ENCODE measurements at places on chromosomes 3 and 15.

DNA sequence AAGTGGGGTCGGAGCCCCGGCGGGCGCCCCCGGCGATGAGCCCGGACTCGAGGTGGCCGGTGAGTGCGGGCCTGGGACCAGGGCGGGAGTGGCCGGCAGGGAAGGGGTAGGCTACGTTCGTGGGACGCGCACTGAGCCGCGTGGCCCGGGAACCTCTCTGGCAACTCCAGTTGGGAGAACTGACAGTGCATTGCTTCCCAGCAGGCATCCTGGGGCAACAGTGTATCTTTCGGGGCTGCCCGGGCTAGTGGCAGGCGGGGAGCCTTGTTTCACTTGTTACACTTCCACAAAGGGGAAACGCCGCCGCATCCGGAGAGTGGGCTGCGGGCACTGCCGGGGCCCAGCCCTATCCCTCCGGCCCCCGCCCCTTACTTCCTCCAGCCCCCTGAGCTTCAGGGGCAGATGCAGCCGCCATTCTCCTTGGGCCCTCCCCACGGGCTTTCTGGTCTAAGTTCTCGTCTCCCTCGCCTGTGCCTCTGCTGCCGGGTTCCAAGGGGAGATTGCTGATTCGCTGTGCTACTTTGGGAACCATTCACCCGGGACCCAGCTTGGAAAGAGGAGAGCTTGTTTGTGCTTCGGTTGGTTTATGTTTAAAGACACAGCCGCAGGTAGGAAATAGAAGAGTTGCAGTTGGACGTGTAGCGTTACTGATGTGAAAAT is 675 bp downstream of the BRPF1 start:
- DNase-seq = peak; percentile 26

DNA sequence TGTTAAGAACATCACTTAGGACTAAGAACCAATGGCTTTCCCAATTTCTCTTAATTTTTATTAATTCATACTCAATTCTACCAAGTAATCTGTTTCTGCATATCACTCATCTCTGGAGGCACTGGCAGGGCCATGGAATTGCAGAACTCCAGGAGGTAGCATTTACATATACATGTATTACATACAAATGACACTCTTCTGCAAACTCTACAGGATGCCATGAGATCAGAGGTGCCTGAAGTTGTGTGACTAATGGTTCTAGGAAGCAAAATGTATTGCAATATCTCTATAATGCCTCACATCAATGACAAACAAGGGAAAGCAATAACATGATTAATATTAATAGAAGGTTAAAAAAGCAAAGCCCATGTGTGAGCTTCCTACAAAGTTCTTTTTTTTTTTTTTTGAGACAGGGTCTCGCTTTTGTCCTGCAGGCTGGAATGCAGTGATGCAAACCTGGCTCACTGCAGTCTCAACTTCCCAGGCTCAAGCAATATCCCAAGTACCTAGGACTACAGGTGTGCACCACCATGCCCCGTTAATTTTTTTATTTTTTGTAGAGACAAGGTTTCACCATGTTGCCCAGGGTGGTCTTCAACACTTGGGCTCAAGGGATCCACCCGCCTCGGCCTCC is 33.0 kb downstream of the DENND6A start:
- DNase-seq = no peak

GRCh38 chr3:15261274-15261673 is 55.2 kb downstream of the CAPN7 start:
- DNase-seq = no peak

GRCh38 chr3:194133661-194134230 is 2.2 kb upstream of the HES1 start:
- no peak for DNase-seq

DNA sequence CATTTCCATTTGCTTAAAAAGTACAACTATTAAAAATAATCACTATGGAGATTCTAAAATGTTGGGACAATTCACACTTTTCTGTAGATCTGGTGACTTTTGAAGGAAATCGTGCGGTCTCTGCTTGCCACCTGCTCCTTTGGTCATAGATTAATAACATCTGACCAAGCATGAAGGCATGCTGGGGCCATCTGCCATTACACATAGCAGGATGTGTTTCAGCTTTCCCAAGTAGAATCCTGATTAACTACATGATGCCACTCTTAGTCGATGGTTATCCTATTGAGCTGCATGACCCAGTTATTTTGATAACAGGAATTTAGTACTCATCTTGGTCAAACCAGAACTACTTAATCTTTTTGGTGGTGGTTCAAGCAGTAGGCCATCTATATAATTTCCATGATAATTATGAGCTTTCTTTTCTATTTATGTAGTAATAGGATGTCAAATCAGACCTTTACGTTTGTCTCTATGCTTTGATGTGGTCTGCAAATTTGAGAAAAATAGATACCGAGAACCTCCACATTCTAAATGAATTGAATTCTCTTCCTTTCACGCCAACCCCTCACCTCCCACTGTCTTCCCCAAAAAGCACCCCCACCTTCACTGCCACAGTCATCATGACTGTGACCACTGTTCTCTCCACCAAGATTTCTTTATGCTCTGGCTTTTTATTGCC is 158.1 kb downstream of the DIPK2A start:
- no peak for DNase-seq

DNA sequence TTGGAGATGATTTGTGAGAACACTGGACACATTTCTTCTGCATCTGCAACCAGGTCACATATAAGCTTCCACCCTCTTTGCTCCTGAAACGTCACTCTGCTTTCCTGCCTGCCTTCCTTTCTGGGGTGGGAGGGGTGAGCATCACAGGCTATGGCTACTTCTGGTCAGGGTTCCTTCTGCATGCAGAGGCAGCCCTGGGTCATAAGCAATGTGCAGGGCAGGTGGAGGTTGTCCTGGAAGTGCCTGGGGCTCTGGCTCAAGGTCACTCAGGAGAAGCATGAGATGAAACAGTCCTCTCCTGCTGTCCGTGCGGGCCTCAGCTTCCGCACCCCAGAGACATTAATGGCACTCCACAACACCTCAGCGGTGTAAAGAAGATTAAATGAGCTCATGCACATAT is 15.1 kb downstream of the SLC6A20 start:
- no peak for DNase-seq

DNA sequence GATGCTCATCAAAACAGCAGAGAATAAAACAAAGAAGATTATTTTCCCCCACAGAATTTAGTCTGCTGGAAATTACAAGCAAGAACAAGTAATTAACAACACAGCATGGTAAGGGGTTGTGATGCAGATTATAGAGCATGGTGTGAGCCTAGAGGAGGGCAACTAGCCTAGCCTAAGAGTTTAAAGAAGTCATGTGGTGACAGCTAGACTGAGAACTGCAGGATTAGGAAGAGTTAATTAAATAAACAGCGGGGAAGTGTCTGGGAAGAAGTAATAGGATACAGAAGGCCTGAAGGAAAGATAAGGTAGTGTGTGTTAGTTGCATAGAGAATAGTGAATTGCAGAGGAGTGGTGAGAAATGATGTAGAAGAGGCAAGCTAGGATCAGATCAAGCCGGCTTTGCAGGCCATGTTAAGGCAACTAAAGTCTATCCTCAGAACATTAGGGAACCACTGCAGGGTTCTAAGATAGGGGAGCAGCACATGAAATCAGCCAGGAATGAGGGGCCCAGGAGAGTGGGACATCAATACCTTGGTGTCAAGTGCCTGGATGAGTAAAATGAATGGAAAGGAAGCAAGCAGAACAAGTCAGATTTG is 11.9 kb upstream of the PKM start:
- DNase-seq = no peak

- DNase-seq = no peak
These were observed 240.3 kb downstream of the FGF12 start for GRCh38 chr3:192487033-192487432.

GRCh38 chr15:98801234-98801561 is 152.9 kb downstream of the IGF1R start:
- no peak for DNase-seq

DNA sequence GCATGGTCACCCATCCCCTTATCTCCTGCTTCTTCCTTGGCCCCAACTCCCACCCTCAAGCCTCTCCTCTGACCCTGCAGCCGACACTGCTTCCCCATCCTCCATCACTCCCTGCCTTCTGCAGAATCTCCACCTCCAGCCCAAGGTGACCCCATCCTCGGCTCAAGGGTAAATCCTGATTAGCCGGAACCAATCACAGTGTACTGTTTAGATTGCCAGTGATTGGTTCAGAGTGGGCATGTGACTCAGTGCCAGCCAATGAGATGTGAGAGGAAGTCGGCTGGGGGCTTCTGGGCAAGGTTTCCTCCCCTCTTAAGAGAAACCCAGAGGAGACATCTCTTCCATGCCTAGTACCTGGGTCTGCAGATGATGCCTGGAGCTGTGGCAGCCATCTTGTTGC is 10.3 kb downstream of the CACNA2D2 start:
- no peak for DNase-seq

- no peak for DNase-seq
These were observed 17.7 kb downstream of the STARD9 start for GRCh38 chr15:42593143-42593542.

DNA sequence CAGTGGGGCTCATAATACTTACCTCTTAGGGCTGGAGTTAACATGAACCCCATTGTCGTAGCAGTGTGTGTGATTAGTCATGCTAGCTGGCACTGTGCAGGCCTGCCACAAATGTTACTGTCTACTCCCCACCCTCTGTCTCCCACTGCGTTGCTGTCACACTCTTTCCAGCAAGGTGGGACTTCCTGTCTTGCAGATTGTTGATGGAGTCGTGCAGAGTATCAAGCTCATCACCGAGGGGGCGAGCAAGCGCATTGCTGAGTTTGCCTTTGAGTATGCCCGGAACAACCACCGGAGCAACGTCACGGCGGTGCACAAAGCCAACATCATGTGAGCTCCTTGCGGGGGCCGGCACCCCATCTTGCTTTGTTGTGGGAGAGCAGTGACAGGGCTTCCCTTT is 12.9 kb downstream of the IDH3A start:
- DNase-seq = peak; percentile 28

DNA sequence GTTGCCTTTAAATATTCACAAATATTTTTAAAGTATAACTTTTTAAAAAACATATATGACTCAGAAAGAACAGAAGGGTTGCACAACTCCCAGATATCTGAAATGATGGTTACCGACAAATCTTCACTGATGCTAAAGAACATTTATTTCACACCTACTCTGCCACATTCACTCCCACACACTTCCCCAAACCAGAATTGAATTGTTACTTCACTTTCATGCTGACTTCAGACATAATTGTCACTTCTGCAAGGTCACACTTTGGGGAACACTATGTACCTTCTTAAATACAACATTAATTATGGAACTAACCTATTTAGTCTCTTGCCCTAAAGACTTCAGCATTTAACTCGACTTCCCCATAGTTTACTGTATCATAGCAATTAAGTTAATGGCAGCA is 795.1 kb downstream of the FHIT start:
- no peak for DNase-seq

DNA sequence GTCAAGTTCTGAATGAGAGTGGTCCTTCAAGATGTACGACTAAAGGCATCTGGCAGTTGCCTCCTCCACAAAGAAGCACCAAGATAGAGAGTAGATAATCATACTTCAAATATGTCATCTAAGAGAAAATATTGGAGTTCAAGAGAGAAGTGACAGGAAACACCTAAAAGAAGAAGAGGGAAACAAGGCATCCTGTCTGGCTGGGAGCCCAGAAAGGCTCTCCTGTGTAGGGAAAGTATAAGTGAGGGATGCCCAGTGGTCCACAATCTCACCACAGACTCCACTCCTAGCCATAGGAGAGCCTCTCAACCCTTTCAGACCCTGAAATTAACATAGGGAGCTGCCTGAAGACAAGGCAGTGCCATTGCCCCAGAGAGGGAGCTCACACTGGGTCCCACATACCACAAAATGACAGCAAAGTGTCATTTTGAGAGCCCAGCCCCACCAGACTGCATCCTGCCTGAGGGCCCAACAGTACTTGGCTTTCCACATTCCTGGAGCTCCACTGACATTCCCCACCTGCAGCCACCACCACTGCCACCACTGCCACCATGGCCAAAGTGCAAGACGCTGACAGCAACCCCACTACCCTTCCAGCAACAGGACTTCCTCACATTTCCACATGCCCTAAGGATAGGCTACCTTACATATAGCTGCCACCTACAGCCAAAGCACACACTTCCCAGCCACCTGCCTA is 210.6 kb downstream of the ATP8B4 start:
- DNase-seq = no peak

- no peak for DNase-seq
These were observed 487 bp downstream of the ITIH4 start for GRCh38 chr3:52829906-52830463.

- no peak for DNase-seq
These were observed 151.0 kb upstream of the WNT5A start for GRCh38 chr3:55637906-55638638.

- DNase-seq = peak; percentile 8
These were observed 16.3 kb upstream of the TRAT1 start for GRCh38 chr3:108806316-108806715.

DNA sequence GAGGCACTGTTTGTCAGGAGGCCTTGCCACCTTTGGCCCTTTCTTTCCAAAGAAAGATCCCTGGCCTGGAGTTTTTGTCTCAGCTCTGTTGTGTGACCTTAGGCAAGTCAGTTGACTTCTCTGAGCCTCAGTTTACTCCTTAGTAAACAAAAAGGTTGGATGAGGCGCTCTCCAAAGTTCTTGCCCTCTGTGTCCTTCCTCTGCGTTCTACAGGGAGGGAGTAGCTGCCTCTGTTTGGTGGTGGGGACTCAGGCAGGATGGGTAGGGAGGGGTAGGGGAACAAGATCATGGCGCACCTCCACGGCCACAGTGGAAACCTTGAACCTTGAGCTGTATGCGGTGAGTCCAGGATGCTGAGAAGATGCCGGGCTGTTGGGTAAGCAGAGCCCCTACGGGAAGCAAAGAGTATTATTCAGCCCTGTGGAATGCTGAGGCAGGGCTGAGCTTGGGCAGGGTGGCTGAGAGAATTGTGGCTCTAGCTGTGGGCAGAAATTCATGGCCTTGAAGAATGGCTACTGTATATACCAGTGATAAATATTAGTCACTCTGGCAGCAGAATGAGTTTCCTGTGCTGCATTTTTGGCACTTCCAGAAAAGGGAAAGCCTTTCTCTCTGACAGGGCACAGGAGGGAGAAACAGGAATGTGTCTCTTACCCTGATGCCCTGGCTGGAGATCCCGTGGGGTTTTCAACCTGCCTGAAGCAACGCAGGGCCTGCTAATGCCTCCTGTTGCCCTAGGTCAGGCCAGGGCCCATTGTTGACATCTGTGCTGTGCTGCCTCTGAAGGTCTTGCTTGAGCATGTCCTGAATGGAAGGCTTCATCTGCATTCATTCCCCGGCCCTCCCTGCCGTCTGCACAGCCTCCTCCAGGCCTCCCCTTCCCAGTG is 39.9 kb downstream of the SMAD3 start:
- DNase-seq = no peak

GRCh38 chr3:53776494-53777101 is 69.6 kb downstream of the CHDH start:
- DNase-seq = no peak

GRCh38 chr15:76378691-76379090 is 42.1 kb downstream of the ISL2 start:
- no peak for DNase-seq
